Liver (tissue), 10 donors: ENCODE measurements at places on chromosomes 4 and X.
A peak's percentile ranks its signal among the peaks of the same experiment; 100 is the strongest.

DNA sequence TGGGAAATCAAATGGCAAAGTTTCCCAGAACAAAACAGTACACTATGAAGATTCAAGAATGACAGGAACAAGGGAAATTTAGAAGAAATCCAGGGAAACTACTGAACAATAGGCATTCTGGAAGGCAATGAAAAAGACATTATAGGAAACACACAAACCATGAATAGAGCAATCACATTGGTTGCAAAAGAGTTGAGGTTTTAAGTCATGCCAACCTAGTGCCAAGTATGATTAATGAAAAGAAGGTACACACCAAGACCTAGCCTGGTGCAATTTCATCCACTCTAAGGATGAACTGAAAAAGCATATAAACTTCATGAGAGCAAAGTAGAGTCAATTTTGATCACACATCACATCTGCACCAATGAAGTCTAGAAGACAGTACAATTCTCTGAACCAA is 326.9 kb downstream of the PDHA2 start:
- DNase-seq = no peak

DNA sequence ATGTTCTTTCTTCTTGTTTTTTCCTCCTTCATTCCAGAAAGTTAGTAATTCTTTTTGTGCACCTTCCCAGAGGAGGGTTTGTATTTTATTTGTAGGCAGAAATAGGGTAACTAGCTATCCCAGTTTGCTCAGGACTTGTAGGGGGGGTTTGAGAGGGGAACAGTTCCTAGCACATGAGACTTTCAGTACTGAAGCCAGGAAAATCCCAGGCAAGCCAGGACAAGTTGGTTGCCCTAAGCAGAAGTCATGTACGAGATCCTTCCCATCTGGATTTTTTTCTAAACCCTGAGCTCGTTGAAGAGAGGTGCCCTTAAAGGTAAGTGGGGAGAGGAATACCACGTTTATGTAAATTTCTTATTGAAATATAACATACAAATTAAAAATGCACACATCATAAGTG is 15.6 kb upstream of the TAB3 start:
- DNase-seq = no peak

DNA sequence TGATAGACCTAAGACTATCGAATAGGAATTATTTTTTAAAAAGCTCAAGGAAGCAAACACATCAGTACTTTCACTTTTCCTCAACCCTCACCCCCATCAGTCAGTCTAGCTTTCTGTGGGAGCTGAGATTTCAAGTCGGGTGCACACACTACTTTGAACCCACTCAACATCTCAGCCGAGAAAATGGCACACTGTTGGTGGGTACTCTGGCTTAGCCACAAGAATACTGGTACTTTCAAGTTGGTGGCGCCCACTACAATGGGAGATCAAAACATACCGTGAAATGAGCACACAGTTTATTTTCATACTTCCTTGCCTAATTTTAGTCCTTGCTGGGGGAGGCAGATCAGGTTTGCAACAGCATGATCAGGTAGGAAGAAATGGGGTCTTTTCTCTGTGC is 10.2 kb downstream of the CD40LG start:
- no peak for DNase-seq

- DNase-seq = peak; percentile 48
Observed at GRCh38 chr4:87679449-87680169, 29.5 kb downstream of the DMP1 start.

GRCh38 chrX:110041980-110042379 is 39.1 kb downstream of the TMEM164 start:
- no peak for DNase-seq

- DNase-seq = peak; percentile 65
Observed at GRCh38 chr4:184983672-184984356, 34.5 kb upstream of the HELT start.

DNA sequence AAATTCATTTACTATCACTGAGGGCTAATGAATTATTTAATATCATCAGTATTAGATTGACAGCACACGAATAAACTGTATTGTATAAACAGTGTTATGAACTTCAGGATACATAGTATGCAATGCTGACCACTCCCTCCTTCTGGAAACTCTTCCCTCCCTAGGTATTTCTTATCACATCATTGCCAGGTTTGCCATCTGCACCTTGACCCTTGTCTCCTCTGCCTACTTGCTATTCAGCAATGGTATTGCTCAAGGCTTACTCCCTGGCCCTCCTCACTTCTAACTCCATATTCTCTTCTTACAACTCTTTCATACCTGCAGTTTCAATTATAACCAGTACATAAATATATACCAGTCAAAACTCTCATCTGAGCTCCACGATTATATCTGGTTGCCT is 38.9 kb downstream of the ATP8A1 start:
- no peak for DNase-seq

DNA sequence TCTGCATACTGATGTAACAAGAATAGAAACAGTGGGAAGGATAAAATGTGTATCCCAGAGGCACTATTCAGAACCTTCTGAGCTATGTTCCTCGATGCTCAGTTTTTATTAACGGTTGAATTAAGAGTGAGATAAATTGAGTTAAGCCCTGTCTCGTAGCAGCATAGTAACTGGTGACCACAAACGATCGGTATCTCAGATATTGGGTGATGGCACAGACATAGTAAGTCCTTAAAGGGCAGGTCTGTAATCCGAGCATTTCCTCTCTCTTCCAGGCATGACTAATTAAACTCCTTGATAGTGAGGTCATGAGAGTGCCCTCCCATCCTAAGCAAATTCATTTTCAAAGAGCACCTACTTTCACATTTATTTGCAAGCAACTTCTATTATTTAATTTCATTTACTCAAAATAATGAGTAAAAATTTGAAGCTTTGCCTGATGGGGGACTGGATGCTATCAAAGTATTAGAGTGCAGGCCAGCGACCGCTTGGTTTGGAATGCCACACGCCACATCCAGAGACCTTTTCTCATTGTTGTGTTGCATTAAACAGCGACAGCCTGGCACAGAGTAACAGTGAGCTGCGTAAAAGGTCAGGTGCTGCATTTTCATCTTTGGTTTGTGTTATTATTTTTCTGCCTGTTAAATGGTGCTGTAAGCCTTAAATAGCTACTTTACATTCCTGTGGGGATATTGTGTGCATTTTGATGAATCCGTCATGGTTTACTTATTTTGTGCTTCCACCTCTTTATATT is 101.9 kb downstream of the PCDH7 start:
- no peak for DNase-seq

DNA sequence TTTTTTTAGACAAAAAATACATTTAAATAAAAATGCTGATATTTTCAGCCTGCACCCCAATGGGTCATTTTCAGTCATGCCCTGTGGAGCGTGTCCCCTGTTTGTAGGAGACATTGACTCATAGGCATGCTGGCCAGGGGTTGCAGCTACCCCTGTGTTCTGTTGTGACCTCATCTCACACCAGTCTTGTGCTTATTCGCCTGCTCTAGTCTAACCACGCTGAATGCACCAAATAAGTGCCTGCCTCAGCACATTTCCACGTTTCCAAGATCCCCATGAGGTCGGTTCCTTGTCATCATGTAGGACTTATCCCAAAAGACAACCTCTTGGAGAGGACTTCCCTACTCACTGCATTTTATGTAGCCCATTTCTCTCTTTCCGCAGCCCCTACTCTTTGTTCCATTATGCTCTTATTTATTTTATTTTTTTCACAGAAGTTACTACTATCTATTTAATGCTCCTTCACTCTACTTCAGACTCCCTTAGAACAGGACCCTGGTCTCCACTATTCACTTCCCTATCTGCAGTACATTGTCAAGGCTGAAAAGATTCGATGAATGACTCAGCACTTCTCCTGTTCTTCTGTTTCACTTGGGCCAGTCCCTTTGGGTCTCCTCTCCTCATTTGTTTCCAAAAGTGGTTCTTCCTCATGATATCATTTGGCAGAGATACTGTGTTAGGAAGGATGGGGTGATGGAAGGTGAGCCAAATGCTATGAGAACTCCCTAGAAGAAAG is 109.7 kb downstream of the MSL3 start:
- no peak for DNase-seq

GRCh38 chr4:140602714-140603113 is 34.0 kb upstream of the UCP1 start:
- no peak for DNase-seq

- no peak for DNase-seq
Observed at GRCh38 chrX:54675762-54676161, 122.3 kb downstream of the ITIH6 start.
